ENCODE measurements at places on chromosomes 7 and 10.

DNA sequence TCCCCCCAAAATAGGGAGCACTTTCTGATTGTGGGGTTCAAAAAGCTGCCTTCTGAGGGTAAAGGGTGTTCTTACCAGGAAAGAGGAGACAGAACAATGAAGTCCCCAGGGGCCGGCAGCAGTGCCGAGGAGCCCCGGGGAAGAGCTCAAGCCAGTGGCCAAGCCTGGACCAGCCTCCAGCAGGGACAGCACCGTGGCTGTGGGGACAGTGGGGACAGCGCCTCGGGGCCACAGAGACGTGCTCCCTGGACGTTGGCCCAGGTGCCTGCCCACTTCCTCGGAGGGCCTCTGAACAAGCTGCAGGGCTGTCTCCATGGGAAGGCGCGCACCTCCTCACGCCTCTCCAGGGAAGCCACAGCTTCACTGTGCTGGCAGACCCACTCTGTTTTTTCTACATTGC lies 312.6 kb downstream of the PTPRN2 start:
- no peak for DNase-seq

DNA sequence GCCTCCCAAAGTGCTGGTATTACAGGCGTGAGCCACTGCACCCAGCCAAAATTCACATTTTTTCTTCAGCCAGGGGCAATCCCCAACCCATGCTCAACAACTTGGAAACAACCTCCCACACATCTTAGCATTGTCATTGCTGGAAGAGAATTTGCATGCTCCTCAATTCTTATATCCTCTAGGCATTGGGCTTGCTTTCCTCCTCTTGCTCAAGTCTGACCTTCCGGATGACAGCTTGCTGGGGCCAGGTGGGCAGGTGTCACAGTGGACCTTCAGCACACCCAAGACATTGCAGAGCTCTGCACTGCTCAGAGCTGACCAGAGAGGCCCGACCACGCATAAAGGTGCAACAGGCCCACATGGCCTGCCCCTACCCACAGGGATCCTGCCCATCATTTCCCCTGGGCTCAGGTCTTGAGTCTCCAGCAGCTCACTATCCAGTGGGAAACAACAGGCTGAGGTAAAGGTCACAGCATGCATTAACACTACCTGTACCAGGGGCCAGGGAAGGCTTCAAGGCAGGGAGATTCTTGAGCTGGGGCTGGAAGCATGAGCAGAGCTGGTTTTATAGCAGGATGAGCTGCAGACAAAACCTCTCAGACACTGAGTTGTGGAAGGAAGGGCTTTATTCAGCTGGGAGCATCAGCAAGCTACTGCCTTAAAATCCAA lies 6.8 kb upstream of the GPR15LG start:
- DNase-seq = no peak

- DNase-seq = no peak
These were observed 150.1 kb downstream of the PLPP4 start for GRCh38 chr10:120607016-120607709.

DNA sequence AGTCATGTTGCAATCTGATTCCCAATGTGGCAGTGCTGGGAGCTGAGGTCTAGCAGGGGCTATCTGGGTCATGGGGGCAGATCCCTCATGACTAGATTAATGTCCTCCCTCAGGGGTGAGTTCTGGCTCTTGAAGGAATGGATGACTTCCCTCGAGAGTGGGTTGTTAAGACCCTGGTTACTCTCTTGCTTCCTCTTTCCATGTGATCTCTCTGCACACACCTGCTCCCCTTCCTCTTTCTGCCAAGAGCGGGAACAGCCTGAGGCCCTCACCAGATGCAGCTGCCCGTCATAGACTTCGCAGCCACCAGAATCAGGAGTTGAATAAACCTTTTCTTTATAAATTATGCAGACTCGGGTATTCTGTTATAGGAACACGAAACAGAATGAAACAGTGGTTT lies 37.8 kb downstream of the SFMBT2 start:
- DNase-seq = no peak

DNA sequence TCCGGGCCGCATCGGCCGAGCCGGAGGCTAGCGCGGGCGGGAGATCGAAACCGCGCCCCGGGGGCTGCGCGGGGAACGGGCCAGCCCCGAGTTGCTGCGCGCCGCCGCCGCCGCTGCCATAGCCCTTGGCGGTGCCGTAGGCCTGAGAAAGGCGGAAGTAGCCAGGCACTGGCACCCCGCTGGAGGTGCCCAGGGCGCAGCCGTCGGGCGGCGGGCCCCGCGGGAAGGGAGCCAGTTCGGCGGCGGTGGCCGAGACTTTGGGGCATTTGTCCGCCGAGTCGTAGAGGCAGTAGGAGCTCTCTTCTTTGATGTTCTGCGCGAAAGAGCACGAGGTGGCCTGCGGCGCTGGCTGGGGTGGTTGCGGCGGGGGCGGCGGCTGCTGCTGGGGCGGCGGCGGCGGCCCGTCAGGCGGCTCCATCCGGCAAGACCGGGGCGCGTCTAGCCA lies 587 bp downstream of the HOXA10 start:
- peak; percentile 75 for DNase-seq

DNA sequence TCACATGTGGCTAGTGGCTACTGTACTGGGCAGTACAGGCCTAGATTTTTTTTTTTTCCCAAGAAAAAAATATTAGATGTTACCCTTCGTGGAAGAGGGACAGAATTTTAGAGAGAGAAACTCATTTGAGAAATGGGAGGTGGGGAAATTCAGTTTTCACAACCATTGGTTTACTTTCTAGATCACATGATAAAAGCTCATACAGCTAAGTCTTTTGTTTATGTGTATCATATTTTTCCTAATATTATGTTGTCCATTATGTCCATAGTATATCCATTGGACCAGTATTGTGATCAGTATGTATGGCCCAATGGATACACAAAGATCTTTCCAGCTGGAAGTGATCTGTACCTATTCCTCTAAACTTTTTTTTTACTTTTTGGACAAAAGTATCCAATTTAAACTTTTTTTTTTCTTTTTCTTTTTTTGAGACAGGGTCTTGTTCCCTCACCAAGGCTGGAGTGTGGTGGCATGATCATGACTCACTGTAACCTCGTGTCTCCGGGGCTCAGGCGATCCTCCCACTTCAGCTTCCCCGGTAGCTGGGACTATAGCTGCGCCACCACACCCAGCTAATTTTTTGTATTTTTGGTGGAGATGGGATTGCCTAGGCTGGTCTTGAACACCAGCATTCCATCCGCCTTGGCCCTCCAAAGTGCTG lies 4.1 kb downstream of the CALU start:
- DNase-seq = no peak

- no peak for DNase-seq
These were observed 607.6 kb upstream of the DPP6 start for GRCh38 chr7:153444641-153445040.

GRCh38 chr10:48657416-48657815 lies 27.3 kb upstream of the WDFY4 start:
- no peak for DNase-seq

DNA sequence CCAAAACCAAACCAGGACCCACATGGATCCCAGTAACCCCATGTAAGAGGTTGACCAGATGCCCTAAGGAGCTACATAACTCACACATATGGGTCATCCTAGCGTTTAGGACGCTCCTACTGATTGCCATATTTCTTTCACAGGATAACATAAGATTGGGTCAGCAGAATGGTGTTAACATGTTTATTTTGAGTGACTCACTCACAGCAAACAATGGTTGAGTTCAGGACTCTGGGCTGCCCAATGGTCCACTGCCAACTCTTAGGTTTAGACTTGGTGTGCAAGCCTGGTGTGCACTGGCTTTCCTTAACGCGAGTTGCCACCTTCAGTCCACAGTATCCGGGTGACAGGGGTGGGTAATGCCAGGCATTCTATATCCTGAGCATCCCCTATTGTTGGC lies 211.5 kb downstream of the GPAM start:
- no peak for DNase-seq

DNA sequence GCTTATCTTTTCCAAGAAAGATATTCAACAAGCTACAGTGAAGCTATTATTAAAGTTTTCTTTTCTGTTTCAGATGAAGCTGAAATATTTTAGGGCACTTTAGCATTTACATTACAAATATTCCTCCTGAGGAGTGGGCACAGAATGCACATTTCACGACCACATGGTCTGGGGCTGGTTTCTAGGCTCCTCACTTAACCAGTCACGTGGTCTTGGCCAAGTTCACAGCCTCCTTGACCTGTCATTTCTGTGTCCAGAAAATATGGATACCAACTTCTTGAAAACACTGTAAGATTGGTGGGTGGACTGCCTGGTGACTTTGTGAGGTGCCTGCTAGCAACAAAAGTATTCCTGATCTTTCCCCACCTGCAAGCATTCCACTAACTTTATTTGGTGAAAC lies 70.9 kb downstream of the FAM171A1 start:
- no peak for DNase-seq

GRCh38 chr10:132845041-132845551 lies 59.1 kb upstream of the NKX6-2 start:
- no peak for DNase-seq

GRCh38 chr10:129322933-129323820 lies 143.9 kb upstream of the MGMT start:
- no peak for DNase-seq

GRCh38 chr10:56258991-56259390 lies 102.1 kb downstream of the ZWINT start:
- DNase-seq = no peak

- DNase-seq = no peak
These were observed 844 bp upstream of the KAT6B start for GRCh38 chr10:74825371-74826141.

DNA sequence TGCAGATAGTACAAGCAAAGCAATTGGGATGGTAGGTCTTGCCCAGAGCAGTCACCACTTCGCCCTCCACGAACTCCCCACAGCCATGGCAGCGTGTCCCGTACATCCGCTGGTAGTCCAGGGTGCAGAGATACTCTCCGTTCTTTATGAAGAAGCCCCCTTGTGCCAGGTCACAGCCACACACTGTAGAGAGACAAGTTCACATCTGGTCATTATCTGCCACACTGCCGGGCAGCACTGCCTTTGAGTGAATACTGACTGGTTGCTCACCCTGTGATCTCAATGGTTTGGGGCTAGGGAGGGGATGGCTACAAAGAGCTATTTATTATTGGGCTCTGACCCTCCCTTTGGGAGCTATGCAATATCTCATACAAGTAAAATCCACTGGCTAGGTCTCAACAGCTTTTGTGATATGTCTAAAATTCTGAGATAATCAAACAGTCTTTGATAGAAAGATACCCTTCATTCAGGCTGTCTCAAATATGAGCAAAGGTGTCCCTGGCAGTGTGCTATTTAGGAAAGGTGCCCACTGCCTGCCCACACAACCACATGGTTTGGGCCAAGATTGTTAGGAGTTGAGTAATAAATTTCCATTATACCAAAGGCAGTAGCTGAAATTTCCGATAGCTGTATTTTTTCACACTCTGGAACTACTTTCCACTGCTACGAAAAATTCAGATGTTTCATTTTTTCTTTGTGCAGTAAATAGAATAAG lies 82.5 kb downstream of the ABLIM1 start:
- DNase-seq = no peak

GRCh38 chr10:74419491-74419951 lies 268.5 kb downstream of the ADK start:
- no peak for DNase-seq

- DNase-seq = no peak
These were observed 167.6 kb downstream of the LRMDA start for GRCh38 chr10:75598998-75599397.

DNA sequence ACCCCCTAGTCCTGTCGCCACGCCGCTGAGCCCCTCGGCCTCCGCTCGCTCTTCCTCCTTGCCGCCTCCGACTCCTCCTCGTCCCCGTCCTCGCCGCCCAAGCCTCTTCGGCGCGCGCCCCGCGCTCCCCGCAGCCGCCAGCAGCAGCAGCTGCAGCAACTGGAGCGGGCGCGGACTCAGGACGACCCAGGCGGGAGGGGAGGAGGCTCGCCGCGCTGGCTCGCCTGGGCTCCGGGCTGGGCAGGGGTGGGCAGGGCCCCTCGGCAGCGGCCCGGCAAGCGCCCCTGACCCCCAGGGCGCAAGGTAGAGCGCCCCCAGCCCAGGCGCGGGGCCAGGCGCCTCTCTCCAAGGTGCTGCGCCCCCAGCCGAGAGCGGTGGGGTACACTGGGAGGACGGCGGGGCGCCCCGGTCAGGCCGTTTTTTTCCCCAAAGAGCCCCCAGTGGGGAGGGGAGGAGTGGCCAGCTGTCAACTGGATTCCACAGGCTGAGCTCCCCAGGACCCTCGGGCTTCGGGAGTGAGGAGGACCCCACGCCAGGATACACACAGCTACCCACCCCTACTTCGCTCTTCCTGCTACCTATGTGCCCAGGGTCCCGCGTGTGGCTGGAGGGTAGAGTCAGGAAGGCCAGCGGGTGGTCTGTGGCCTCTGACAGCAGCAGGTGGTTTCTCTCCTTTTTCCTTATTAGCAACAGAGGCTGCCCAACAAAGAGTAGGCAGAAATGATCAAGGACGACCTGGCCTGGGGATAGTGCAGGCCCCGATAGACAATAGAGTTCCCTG lies 903 bp upstream of the KCNMA1 start:
- DNase-seq = peak; percentile 64

- DNase-seq = peak; percentile 83
These were observed 615 bp downstream of the ARHGAP12 start for GRCh38 chr10:31927884-31928548.

DNA sequence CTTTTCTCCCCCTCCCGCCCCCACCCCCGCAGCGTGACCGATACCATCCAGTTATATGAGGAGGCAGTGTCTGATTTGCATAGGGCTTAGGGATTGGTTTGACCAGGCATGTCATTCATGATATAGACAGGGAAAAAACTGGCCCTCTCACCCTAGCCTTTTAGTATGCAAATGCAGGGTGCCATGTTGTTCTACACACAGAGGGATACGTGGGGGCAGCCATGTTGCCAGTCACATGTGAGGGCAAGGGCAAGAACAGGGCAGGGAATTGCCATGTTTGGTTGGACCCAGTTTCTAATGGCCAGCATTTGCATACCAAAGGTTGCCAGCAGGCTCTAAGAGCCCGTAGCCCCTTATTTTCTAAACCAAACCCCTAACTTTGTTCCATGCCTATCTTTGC lies 552.1 kb downstream of the SORCS1 start:
- no peak for DNase-seq

DNA sequence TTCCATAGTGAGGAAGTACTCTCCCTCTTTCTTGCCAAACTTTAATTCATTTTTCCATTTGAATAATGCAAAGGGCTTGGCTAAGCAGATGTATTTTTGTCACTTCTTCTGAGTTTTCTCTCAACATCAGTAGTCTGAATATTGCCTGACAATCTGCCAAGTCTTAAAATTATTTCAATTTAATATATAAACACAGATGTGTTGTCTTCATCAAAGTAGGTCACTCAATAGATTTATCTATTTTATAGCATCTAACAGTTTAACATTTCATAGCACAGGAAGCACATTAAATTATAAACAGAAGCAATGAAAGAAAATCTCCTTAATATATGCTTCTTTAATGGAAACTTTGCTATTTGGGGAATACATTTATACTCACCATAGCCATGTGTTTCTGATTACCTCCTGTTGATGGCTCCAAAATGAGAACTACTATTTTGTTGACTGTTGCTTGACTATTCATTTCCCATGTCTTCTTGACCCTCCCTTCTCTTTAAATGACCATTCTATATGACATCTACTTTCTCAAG lies 4.5 kb downstream of the CPED1 start:
- no peak for DNase-seq

GRCh38 chr7:12815426-12815825 lies 128.0 kb downstream of the ARL4A start:
- DNase-seq = no peak

- DNase-seq = no peak
These were observed 38.9 kb downstream of the BMPR1A start for GRCh38 chr10:86795353-86795752.

- DNase-seq = no peak
These were observed 178.8 kb upstream of the ITGB1 start for GRCh38 chr10:33136781-33137180.

GRCh38 chr10:86190291-86190690 lies 176.3 kb downstream of the GRID1 start:
- DNase-seq = no peak

- no peak for DNase-seq
These were observed 703.1 kb upstream of the FZD8 start for GRCh38 chr10:36345175-36345533.
